ENCODE measurements at places on chromosomes 7 and 10.

GRCh38 chr7:28678431-28678965, 266.2 kb downstream of the CREB5 start:
- no peak for DNase-seq

- DNase-seq: no peak
These were observed 21.0 kb upstream of the ABI1 start for GRCh38 chr10:26881600-26882331.

DNA sequence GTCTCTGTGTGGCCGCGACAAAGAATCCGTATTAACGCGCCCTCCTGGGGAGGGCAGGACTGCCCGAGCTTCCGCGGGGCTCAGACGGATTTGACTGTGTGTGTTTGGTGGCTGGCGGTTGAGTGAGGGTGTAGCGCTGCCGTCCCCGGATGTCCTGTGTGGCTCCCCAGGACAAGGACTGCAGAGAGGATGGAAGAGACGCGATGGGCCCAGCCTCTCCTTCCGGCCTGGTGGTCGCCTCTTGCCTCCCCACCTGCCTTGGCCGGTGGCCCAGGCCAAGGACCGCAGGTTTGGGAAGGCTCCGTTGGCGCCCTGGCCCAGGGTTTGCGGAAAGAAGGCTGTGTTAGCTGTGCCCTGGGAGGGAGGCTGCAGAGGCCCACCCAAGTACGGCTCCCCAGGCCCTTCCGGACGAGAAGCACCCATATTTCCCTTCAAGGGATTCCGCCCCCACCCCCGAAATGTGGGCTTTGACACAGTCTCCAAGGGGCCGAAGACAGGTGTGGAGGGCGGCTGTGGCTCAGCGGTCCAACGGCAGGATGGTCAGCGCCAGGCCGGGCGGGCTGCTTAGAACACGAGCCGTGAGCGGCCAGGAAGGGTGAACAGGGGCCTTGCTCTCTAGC, 2.3 kb downstream of the UNCX start:
- no peak for DNase-seq

DNA sequence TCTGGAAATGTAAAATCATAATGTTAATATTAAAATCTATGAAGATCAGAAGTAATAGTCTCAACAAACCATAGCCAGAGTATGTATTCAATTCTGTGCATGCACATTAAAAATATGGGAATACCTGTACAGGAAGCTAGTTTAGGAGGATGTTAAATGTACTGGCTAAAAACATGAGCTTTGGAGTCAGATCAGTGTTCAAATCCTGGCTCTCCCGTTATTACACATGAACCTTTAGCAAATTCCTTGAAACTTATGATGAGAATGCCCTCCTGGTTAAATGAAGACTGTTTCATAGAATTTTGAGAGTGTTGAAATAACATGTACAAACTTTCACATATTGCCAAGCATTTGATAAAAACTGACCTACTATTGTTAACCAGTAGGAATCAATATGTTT, 4.6 kb downstream of the ARL4A start:
- no peak for DNase-seq

DNA sequence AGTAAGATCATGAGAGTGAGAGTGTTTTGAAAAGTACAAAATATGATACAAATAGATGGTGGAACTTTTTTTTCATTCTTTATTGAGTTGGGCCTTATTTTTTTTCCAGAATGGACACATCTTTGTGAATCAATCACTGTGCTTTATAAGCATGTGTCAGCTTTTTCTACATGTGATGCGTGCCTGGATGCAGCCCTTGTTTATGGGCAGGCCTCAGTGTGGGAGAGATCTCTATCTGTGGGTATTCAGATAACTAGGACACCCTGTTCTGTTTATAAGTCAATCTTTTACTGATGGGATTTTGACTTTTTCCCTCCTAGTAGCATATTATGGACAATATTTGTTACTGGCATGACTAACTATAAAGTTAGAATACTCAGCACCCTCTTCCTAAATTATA, 42.9 kb upstream of the IKZF1 start:
- no peak for DNase-seq

DNA sequence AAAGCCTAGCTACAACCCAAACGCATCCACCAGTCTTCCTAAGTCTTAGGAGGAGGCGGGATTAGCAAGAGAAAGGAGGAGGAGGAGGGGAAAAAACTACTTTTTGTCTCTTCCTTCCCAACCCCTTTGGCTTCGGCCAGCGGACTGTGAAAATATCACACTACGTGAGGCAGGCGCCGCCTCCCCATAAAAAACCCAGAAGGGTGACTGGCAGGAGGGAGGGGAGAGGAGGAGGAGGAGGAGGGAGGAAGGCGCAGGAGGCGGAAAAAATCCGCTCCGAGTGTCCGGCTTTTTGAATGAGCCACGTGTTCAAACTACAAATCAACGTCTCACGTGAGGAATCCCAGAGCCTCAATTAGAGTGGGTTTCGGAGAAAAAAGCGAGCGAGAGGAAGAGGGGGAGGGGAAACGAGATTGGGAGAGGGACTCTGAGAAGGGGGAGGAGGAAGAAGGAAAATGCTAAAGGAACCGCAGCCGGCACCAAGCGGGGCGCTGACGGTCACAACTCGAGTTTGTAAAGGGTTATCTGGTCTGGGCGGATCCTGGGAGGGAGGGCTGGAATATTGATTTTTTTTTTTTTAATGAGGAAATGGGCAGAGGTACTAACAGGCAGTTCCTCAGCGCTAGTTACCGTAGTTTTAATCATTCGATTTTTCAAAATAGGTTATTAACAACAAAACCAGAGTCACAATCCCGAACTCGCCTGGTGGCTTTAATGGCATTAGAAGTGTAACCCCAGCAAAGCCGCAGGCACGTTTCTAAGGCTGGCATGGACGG, at the start of gene IGF2BP3:
TSS of gene IGF2BP3 (minus strand) at position 162 of the 776 bp plus-strand sequence. CDS start 381 bp downstream, outside the sequence.
- DNase-seq: no peak

- no peak for DNase-seq
These were observed 276.2 kb downstream of the MDFIC start for GRCh38 chr7:115198143-115198542.

DNA sequence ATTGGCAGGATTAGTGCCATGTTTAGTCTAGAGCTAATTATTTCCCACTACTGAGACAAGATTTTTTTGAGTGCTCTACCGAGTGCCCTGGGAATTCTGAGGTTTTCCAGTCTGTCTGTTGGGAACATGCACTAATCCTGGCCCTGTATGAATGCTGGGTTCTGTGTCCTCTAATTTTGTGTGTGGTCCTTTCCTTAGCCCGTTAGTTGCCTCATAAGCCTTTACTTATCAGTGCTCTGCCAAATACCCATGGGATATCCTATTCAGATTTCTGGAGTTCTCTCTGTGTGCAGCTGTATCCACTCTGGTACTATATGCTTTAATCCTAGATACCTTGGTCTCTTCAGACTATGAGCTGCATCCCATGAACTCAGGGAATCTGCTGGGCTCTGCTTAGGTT, 13.1 kb downstream of the CSGALNACT2 start:
- no peak for DNase-seq

GRCh38 chr10:125281091-125281490, 120.7 kb upstream of the CTBP2 start:
- DNase-seq: no peak

DNA sequence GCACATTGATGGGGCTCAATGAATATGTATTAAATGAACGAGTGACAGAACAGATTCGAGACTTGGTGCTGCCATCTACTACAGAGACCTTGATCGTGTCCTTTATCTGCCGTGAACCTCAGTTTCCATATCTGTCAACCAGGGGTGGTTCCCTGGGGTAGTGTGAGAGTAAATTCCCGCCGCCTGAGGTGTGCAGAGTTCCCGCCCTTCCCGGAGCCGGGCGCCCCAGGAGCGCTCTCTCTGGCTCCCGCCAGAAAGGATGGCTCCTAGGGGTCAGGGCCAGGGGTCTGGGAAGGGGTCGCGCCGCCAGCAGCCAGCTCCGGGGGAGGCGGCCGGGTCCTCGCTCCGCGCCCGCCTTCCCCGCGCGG, 333 bp upstream of the PLCE1 start:
- no peak for DNase-seq

DNA sequence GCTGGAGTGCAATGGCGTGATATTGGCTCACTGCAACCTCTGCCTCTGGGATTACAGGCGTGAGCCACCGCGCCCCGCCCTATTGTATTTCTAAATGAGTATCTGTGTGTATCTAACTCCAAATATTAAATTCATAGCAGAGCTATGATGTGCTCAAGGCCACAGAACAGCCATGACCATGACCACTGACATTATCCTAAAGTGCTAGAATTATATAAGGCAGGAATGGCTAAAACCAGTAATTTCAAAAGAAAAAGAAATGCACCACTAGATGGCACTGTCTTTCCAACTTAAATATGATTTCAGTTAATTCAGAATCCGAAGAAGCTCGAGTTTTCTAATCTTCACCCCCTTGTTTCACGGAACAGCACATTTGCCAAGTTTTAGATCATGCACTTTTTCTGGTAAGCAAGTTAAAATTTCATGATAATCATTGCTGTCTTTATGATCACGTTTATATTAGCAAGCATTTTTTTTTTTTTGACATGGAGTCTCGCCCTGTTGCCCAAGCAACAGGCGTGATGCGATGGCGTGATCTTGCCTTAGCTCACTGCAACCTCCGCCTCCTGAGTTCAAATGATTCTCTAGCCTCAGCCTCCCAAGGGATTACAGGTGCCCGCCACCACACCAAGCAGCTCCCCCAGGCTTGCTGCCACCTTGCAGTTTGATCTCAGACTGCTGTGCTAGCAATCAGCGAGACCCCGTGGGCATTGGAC, 65.3 kb downstream of the OR13A1 start:
- DNase-seq: no peak

DNA sequence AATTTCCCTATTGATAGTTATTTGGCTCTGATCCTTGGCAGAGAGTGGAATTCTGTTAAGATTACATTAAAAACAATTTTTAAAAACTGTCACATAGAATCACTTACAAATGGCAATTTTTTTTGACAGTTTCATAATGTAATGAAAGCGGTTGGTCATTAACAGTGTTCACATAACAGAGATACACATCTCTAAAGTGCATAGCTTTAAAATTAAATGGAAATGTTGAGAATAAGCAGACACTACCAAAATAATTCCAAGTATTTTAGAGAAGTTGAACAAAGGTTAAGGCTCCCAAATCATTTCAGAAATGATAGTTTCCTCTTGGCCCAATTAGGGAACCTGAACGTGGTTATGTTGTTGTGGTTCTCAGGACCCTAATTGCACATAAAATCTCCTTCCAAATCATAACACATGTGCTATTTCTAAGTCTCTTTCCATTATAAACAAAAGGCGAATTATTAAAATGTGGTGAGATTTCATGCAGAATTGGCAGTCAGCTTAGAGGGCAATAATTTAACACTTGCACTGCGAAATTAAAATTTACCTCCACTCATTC, 528.9 kb upstream of the FZD8 start:
- no peak for DNase-seq

GRCh38 chr10:131022369-131022768, 289.2 kb downstream of the TCERG1L start:
- no peak for DNase-seq

DNA sequence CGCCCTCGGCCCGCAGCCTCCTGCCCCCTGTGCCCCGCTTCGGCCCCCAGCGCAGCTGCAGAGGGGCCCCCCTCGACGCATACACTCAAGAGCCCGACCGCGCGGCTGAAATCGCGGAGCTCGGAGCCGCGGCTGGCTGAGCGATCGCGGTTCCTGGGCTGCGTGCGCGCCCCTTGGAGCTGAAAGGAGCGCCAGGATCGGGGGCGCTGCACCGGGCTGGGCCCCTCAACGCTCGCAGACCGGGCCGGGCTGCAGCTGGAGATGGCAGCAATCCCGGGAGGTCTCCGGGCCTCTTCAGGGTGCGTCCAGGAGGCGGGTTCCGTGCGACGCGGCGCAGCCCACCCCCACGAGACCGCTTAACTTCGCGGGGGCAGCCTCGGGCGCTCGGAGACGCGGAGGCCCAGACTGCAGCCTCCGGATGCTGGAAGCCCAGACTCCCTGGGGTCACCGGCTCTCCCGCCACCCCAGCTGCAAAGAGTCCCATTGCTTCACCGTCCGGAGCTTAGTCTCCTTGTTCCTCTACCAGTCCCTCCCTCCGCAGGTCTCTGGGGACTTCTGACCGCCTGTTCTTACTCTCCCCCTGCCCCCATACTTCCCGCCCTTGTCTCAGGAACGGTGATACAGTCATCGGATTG, 73.0 kb upstream of the LRRC4 start:
- no peak for DNase-seq

GRCh38 chr7:25860275-25861163, 291.5 kb upstream of the NFE2L3 start:
- DNase-seq: no peak

DNA sequence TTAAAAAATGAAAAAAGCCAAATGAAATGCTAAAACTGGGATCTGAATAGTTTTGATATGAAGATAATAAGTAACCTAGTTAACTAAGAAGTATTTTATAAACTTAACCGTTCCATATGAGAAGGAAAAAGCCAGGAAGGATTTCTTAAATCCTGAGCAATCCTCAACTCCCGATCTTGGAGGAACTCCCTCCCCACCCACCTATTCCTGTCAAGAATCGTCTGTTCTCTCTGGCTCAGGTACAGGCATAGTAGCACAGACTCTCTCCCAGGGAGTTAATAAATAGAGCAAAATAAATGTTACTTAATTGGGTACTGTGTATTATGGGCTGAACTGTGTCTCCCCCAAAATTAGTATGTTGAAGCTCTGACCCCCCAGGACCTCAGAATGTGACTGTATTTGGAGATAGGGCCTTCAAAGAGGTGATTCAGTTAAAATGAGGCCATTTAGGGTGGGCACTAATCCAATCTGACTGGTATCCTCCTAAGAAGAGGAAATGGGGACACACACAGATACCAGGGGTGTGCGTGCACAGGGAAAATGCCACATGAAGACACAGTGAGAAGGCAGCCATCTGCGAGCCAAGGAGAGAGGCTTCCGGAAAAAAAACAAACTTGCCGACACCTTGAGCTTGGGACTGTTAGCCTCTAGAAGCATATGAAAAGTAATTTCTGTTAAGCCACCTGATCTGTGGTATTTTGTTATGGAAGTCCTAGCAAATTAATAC, 28.7 kb downstream of the PUS7 start:
- DNase-seq: no peak

GRCh38 chr7:26399736-26400135, 108.1 kb downstream of the SNX10 start:
- DNase-seq: no peak

GRCh38 chr7:44541028-44541869, at the start of gene NPC1L1:
TSS of gene NPC1L1 (minus strand) at chr7:44541330. CDS start at chr7:44541259, 71 bp downstream.
- DNase-seq: no peak

DNA sequence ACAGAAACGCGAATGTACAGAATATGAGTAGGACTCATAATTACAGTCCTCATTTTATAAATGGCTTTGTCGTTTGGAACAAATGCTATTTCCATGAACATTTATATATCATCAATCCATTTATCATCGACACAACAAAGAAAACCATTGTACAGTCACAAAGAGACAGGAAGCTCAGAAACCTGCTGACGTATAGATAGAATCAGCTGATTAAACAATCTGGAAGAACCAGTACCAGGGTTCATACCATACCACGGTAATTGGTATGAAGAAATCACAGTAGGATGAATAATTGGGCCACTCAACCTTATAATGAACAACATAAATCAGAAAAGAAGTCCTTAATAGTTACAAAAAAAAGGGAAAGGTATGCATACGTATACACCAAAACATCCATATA, 295.0 kb downstream of the PARD3 start:
- no peak for DNase-seq
